ENCODE measurements at places on chromosomes 6 and 20.

DNA sequence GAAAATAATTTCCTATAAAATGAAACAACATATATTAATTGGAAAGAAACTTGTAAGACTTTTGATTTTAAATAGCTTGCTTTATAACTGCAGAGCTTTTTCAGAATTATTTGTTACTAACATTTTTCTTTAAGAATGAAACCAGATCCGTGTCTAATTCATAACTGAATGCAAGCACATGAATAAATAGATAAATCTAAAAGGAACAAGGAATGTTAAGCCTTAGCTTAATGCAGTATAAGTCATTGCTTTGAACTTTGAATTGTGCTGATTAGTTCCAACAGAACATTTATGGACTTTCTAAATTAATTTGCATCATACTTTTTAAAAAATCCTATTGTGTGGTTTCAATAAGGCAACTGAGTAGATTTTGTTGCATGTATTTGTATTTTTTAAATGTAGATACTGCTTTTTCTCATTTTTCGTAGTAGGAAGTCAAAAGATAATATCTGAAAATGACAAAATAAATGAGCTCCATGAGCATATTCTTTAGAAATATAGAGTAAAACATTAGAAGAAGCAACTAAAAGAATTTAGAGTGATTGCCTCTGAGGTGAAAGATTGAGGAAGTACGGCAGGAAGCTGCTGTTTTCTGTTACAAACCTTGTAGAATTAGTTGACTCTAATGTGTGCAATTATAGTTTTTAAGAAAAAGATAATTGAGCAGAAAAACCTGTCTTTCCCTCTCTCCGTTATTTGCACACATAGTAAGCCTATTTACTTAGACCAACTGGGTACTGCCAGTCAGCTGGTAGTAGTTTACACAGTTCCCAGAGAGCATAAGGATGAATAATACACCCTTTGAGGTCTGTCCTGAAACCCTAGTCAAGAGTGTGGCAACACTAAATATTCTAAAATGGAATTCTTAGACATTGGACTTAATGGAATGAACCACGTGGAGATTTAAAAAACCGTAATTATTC lies 32.6 kb upstream of the SLC35D3 start:
- no peak for DNase-seq

GRCh38 chr20:2545594-2545993 lies 9.2 kb downstream of the TMC2 start:
- DNase-seq: no peak

GRCh38 chr6:39029156-39030011 lies 19.2 kb upstream of the GLP1R start:
- DNase-seq: peak; percentile 71

DNA sequence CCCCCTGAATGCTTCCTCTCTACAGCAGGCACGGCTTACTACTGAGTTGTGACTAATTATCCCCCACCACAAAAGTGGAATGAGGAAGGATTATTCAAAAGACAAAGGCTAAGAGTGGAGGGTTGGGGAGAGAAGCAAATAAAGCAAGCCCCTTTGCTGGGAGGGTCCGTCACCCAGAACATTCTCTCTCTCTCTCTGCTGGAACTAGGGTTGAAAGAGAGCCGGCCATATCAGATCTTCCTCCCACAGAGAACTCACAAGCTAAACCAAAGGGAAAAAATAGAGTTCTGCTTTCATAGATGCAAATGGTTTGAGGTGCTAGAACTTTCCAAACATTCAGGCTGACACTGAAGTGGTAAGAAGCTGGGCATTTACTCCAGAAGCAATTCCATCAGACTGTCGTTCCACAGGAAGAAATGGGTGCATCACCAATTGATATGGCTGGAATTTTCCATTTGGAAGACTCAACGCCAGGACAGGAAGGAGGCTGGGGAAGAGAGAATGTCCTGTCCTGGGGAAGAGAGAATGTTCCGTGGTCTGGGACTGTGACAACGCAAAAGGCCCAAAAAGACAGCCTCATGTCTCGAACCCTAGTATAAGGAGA lies 7.9 kb downstream of the ZMYND8 start:
- DNase-seq: no peak

GRCh38 chr6:136415351-136416007 lies 125.8 kb upstream of the BCLAF1 start:
- DNase-seq: no peak

All from ELF-1 (cell line).